Muscle of leg (tissue), 16 donors: ENCODE measurements at places on chromosomes 7 and 10. TPM values are rescaled to one million over a fixed set of nuclear protein-coding genes. Genes with fewer than 3 reads are reported as not detected.
A peak's percentile ranks its signal among the peaks of the same experiment; 100 is the strongest.

Gene ZFAND4
- 12.2 TPM for total RNA-seq

Gene PNLIPRP1
- total RNA-seq: not detected

Gene ADRA2A
- 2.3 TPM for total RNA-seq

Gene AKR1C1
- 6.5 TPM for total RNA-seq

Gene PLAC9
- 137 TPM for total RNA-seq

Gene AZGP1
- 0.75 TPM for total RNA-seq

DNA sequence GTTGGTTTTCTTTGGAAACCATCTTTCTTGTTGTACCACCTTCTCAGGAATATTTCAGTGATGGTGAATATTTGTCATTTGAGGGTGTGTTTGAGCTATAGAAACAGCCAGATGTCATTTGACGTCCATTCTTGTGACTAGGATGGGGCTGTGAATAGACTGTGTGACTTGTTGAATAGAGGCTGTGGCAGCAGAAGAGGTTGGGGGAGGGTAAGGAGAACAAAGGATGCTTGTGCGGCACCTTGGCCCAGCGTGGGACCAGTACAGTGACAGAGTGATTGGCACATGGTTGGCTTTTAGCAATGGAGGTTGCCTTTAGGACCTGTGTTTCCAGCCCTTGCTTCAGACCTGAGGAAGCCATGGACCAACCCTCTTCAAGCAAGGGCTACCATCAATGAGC lies 11.3 kb downstream of the DMBT1 start:
- H3K4me3 ChIP-seq: no peak overlapping the region
- H3K27ac ChIP-seq: no peak overlapping the region
- no peaks in the 10 kb centered on the region for H3K36me3 ChIP-seq
- no peaks in the 10 kb centered on the region for H3K4me1 ChIP-seq
- H3K27me3 ChIP-seq: peaks cover 6% of the 10 kb centered on the region

GRCh38 chr7:22604246-22604645 lies 104.3 kb upstream of the STEAP1B start:
- H3K27me3 ChIP-seq: no peaks in the 10 kb centered on the region
- H3K4me1 ChIP-seq: peaks cover 7% of the 10 kb centered on the region
- DNase-seq: no peak
- no peak overlapping the region for H3K27ac ChIP-seq
- no peak overlapping the region for H3K4me3 ChIP-seq

DNA sequence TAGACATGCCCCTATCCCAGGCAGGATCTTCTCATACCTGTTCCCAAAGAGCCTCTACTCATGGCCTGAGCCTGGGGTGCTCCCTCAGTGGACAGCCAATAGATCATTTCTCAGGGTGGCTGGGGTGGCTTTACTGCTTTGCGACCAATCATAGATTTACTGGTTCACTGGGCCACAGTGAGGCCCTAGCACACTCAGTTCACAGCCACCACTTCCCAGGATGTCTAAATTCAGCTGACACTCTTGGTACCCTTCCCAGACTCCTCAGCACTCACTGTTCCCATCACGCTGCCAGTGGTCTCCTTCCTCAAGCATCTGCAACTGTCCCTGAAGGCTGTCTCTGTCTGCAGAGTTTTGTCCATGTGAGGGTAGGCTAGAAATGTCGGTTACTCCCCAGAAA lies 50.6 kb downstream of the ARHGAP22 start:
- no peak overlapping the region for H3K4me3 ChIP-seq
- peak; percentile 58 for DNase-seq
- H3K36me3 ChIP-seq: no peaks in the 10 kb centered on the region
- H3K4me1 ChIP-seq: peaks cover 12% of the 10 kb centered on the region

- no peaks in the 10 kb centered on the region for H3K27me3 ChIP-seq
- peak overlapping the region; percentile 6 for H3K27ac ChIP-seq
- peaks cover 40% of the 10 kb centered on the region for H3K4me1 ChIP-seq
- DNase-seq: peak; percentile 63
- no peak overlapping the region for H3K4me3 ChIP-seq
- no peaks in the 10 kb centered on the region for H3K36me3 ChIP-seq
Observed at GRCh38 chr7:69654849-69655707, 56.8 kb downstream of the AUTS2 start.

DNA sequence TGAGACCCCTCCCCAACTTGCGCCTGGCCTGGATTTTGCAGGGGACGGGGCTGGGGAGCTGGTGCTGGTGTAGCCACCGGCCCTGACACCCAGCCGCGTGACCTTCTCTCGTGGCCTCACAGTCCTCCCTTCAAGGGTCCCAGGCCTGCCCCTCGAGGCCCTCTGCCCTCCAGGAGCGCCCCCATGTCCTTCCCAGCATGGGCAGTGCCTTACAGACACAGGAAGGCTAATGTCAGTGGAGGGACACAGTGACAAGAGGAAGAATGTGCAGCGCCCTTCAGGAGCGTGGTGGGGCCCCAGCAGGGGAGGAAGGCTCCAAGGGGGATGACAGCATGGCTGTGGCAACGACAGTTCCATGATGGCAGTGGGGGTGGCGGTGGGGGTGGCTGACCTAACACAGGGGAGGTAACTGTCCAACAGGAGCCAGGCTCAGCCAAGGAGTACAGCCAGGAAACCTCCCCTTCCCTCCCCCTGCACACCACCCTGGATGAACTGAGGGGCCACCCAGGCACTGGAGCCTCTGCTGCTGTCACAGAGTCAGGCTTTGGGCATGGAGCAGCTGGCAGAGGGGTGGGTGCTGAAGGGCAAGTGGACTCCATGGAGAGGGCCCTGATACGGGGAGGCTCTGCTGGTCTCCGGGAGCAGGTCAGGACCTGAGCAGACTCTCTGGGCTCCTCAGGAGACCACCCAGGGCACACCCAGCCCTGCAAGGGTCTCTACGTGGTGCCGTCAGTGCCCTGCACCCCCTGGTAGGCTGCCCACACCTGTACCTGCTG lies 76.0 kb upstream of the RET start:
- no peak overlapping the region for H3K4me3 ChIP-seq
- H3K4me1 ChIP-seq: peaks cover 25% of the 10 kb centered on the region
- peaks cover 2% of the 10 kb centered on the region for H3K27me3 ChIP-seq

DNA sequence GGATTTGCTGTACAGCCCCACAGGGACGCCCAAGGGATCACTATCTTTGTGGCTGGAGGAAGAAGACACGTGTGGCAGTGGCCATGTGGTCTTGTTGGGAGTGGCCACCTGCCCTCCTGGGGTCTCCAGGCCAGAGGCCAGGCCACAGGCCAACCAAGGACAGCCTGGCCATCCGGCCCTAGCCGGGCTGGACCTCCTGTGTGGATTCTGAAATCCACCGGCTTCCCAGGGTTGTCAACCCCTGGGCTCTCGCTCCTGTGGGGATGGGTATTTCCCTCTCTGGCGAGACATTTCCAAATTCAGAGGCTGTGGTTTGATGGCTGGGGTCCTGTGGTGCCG lies 31.5 kb upstream of the CFAP46 start:
- no peak overlapping the region for H3K4me3 ChIP-seq
- DNase-seq: no peak
- peaks cover 45% of the 10 kb centered on the region for H3K27me3 ChIP-seq
- no peak overlapping the region for H3K27ac ChIP-seq
- peaks cover 8% of the 10 kb centered on the region for H3K4me1 ChIP-seq

DNA sequence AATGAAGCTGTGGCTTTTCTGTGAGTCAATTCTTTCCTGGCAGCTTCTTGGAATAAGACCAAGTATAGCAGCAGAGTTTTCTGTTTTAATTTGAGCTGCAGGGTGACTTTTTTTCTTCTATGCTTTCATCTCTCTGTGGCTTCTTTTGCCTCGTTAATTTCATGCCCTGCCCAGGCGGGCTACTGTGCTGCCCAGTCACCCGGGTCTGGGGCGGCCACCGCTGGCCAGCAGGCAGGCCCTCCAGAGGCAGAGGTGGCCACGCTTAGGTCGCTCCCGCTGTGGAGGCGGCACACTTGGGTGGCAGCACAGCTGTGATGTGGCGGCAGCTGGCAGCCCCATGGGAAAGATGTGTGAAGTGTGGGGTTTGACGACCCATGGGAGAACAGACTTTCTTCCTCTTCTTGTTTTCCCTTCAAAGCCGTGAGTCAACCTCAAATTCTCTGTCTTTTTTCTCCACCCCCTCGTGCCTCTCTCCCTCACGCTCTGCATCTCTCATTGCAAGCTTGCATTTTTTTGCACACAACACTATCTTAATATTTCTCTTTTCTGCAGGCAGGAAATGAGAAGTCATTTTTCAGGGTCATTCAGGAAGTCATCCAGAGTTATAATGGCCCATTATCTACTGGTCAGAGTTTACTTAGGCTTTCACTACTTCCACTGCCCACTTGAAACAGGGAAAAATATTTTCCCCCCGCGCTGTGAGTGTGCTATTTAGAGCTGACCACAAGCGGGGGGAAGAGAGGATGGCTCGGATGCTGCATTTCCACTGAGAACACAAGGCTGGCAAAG lies 67.8 kb downstream of the EGFR start:
- peak overlapping the region; percentile 75 for H3K27ac ChIP-seq
- H3K36me3 ChIP-seq: peaks cover 2% of the 10 kb centered on the region
- peaks cover 35% of the 10 kb centered on the region for H3K4me1 ChIP-seq
- H3K27me3 ChIP-seq: no peaks in the 10 kb centered on the region
- H3K4me3 ChIP-seq: no peak overlapping the region

DNA sequence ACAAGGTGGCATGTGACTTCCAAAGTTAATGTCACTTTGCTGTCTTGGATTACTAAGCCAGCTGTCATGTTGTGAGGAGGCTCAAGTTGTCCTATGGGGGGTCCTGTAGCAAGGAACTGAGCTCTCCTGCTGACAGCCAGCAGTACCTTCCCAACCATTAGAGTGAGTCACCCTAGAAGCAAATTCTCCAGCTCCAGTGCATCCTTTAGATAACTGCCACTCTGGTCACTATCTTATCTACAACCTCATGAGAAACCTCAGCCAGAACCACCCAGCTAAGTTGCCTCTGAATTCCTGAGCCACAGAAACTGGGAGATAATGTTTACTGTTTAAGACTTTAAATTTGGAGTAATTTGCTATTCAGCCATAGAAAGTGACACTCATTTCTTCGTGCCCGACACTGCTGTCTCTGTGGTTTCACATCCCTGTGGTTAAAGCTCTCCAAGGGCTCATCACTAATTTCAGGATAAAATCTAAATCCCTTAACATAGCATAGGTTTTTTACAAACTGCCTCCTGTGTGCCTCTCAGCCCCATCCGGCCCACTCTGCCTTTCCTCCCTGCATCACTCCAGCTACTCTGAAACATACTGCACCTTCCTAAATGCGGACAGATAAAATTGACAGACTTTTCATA lies 83.5 kb downstream of the PRR15 start:
- H3K27ac ChIP-seq: no peak overlapping the region
- no peaks in the 10 kb centered on the region for H3K27me3 ChIP-seq
- H3K4me1 ChIP-seq: no peaks in the 10 kb centered on the region
- DNase-seq: no peak

DNA sequence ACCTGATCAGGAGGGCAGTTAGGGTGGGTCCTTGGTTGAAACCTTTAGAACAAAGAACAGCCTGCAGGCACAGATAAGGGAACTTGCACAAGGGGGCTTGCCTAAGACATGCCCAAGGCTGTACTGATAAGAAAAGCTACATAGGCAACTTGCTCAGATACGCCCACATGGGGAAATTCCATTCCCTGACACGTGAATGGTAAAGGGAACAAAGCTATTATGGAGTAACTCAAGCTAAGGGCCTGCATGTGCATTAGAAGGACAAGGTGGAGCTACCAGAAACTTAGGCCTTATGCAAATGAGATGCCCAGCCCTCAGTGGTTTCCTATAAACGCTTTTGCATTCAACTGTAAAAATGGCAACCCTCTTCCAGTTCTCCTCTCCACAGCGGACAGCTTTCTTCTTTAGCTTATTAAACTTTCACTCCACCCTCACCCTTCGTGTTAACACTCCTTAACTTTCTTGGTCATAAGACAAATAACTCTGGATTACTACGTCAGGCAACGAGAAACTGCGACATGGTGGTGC lies 1192.1 kb upstream of the CELF2 start:
- H3K36me3 ChIP-seq: no peaks in the 10 kb centered on the region
- H3K27ac ChIP-seq: no peak overlapping the region
- no peak for DNase-seq
- H3K4me1 ChIP-seq: no peaks in the 10 kb centered on the region

DNA sequence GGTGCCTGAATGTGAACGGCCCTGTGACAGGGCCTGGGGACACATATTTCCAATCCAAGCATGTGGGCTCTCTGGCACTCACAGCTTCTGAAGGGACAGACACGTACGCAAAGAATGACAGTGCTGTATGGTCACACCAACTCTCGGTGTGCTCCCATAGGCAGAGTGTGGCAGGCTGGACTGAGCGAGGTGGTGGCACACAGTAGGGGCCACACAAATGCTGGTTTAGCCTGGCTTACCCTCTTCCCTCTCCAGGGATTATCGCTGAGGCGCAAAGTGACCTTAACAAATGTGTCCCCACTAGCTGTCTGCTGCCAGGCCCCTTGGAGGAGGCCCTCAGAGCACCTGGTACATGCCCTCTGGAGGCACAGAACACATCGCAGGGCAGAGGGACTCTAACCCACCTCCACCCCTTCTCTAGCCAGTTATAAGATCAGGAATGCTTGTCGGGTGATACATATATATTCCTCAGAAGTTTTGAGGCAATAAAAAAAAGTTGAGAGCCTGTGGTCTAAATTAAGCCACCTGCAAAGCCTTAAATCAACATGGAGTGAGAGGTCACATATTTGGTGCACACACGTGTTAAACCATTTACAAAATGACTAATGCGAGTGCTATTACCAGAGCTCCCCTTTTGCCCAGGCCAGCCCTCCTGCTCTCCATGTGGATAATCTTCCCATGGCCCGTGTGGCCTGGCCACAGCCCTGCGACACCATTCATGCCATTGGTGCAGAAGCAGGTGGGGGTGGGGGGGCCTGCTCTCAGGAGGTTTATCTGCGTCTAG lies 262.8 kb upstream of the GRB10 start:
- H3K27me3 ChIP-seq: no peaks in the 10 kb centered on the region
- H3K4me3 ChIP-seq: no peak overlapping the region
- H3K4me1 ChIP-seq: peaks cover 4% of the 10 kb centered on the region
- no peaks in the 10 kb centered on the region for H3K36me3 ChIP-seq

GRCh38 chr7:31002256-31002655 lies 38.5 kb downstream of the GHRHR start:
- no peak overlapping the region for H3K27ac ChIP-seq
- peaks cover 14% of the 10 kb centered on the region for H3K4me1 ChIP-seq
- H3K36me3 ChIP-seq: no peaks in the 10 kb centered on the region
- no peak overlapping the region for H3K4me3 ChIP-seq
- no peak for DNase-seq

DNA sequence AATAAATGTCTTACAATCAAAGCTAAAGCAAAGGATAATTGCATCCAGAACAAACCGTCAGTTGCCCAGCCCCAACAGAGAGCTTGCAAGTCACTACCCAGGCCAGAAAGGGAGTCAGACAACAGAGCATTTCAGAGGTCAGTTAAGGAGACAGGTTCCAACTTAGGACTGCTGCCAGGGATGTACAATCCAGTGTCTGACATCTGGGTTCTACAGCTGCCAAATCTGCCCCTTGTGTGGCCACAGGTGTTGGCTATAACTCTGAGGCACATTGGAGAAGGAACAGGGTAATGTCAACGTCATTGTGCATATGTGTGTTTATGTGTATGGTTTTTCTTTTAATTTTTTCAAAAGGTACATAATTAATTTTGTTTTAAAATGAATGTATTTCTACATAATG lies 85.2 kb upstream of the GLCCI1 start:
- H3K27me3 ChIP-seq: no peaks in the 10 kb centered on the region
- no peaks in the 10 kb centered on the region for H3K36me3 ChIP-seq
- DNase-seq: peak; percentile 66
- no peak overlapping the region for H3K4me3 ChIP-seq
- H3K27ac ChIP-seq: no peak overlapping the region

GRCh38 chr10:105751688-105752087 lies 1110.6 kb downstream of the SORCS3 start:
- no peaks in the 10 kb centered on the region for H3K27me3 ChIP-seq
- H3K4me1 ChIP-seq: no peaks in the 10 kb centered on the region
- DNase-seq: no peak
- no peak overlapping the region for H3K27ac ChIP-seq
- H3K4me3 ChIP-seq: no peak overlapping the region

GRCh38 chr7:95632609-95633008 lies 36.3 kb upstream of the PDK4 start:
- H3K27me3 ChIP-seq: no peaks in the 10 kb centered on the region
- no peaks in the 10 kb centered on the region for H3K4me1 ChIP-seq
- no peak for DNase-seq
- H3K36me3 ChIP-seq: no peaks in the 10 kb centered on the region
- no peak overlapping the region for H3K4me3 ChIP-seq
